ENCODE measurements at places on chromosomes 7 and 10.

- DNase-seq, result no peak
Measured at GRCh38 chr10:96829029-96829773, 2.9 kb upstream of the LCOR start.

DNA sequence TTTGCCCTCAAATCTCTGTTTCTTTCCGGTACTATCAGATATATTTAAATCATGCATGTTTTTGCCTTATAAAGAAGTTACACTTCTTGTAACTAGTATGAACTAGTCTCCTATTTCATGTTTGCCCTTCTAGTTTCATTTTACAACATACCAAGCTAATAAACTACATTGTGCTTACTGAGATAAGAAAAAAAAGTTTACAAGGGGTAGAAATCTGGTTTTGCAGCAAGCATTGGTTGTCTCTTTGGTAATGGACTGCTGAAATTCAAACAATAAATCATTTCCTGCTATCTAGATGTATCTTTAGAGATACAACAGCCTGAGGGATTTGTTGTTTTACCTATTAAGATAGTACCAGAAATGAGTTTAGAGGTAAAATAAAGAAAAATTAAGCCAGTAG, 18.8 kb downstream of the PTTG1IP2 start:
- DNase-seq, result no peak

DNA sequence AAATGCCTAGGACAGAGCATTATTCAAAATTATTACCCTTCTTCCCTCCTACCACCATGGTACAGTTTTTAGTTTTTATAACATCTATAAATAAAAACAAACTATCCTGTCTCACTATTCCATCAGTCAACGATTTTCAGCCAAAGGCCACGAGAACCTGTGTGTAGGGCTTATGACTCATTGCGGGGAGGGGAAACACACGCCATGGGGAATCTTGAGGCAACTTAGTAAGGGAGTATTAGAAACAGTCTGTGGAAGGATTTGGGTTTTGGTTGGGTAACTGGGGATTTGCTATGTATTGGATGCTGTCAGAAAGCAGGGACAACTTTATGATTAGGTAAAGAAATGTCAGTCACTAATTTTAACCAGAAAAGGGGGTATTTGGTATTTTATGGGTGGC, 14.7 kb downstream of the GPR141 start:
- peak; percentile 27 for DNase-seq

DNA sequence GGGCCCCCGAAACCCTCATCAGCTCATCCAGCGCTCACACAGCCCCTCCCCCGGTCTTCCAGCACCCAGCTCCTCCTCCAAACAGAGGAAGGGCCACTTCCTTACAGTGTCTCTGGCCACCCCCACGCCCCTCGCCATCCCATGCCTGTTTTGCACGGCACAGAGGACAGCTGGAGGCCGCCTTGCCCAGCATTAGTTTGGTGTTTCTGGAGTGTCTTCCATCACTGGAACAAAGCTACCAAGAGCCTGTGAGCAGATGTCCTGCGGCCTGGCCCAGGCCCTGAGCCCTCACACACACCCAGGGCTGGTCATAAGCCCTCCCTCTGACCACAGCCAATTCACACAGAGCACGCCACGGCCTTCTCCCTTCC, 82.3 kb downstream of the MAD1L1 start:
- DNase-seq, result no peak

- no peak for DNase-seq
Measured at GRCh38 chr7:142859829-142860228, 5.0 kb downstream of the EPHB6 start.
